ENCODE measurements at places on chromosomes 1 and 21.

GRCh38 chr1:34867415-34867814, 7.9 kb upstream of the SMIM12 start:
- no peak for ATAC-seq

DNA sequence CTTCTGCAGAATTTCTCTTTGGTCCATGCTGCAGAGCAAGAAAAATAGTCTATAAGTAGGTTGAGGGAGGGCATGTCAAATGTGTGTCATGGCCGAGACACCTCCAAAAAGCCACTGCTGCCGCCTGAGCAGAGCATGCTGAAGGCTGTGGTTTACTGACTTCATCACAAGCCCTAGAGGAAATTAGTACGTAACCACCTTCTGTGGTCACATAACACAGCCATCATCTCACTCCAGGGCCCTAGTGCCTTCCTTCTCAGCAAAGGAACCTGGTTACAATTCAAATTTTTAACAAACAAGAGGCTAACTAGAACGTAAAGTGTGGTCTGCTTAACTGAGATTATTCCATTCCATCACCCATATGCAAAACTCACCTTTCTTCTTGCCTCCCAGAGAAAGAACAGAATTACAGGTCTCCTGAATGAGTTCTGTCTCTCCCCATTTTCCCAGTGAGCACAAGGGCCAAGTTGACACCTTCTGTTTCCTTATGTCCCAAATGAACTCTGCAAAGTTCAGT, at the start of gene PTPN22:
PTPN22 (minus strand) TSS at position 116 of the 517 bp plus-strand sequence.
- no peak for ATAC-seq

DNA sequence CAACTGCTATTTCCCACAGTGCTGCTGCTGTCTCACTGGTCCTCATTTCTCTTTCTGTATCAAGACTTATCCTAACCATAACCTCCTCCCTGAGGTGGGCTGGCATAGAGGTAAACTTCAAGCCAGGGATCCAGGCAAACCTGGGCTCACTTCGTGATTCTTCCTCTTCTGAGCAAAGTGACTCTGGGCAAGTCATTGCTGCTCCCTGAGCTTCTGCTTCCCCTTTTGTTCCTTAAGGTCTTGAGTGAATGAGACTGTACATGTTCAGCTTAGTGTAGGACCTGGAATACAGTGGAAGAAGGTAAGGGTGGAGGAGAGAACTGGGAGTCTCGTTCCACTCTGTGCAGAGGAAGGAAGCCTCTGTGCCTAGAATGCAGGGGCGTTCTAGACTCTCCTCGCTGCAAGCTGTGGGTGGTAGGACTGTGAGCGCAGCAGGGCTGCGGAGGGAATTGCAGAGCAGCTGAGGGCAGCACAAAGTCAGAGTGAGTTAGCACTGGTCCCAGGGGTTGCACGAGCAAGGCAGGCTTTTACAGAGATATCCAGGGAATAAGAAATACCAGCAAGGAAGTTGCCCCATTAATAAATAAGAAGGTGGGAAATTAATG, 11.4 kb upstream of the ERI3 start:
- no peak for ATAC-seq

- no peak for ATAC-seq
Measured at GRCh38 chr1:30589083-30589482, 134.3 kb downstream of the MATN1 start.

Measured in SK-N-SH treated with all-trans-retinoic acid at 6 μM for 48 hours (cell line).